Esophagus mucosa (tissue), 1 donor: ENCODE measurements at places on chromosomes 12 and 14. TPM values are rescaled to one million over a fixed set of nuclear protein-coding genes. Genes with fewer than 3 reads are reported as not detected.

SRSF9 gene
- total RNA-seq = 139 TPM

SLC17A8 gene
- total RNA-seq = not detected

BICD1 gene
- 4.7 TPM for total RNA-seq

GPR33 gene
- total RNA-seq = not detected

CD27 gene
- 0.40 TPM for total RNA-seq

USP5 gene
- 91.1 TPM for total RNA-seq

GRCh38 chr12:41336041-41336549 lies 148.0 kb downstream of the PDZRN4 start:
- no peak for ATAC-seq

DNA sequence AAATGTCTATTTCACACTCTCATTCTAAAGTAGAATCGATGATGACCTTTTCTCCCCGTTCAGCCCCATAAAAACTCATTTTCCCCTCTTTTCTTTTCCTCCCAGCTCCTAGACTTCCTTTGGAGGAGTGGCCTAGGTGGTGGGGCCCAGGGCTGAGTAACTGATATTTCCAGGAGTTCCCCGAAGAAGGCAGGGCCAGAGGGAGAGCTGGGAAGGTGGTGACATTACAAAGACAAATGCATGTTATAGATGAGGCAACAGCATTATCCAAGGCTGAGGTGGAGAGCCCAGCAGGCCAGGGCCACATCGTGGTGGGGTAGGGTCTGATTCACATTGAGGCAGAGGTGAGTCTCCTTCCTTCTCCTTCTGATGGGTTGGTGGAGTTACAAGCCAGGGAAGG lies 22.2 kb upstream of the HDAC7 start:
- no peak for ATAC-seq

GRCh38 chr12:97875064-97875463 lies 412.5 kb downstream of the RMST start:
- no peak for ATAC-seq

DNA sequence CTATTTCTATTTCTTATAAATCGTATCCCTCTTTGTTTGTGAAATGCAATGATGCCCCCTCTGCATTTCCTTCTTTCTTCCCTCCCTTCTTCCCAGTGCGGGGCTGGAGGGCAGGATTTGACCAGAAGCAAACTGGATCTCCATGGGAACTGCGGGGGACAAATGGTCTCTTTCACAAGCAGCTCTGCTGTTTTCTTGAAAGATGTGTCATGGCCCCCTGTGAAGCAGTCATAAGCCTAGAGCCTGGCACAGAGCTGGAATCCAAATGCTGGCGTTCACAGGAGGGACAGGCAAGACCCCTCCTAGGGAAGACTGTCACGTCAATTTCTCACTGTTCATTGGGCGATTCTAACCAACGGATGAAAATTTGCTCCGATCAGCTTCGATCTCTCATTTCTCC lies 203.5 kb upstream of the NOS1 start:
- ATAC-seq = no peak

GRCh38 chr12:113778432-113779132 lies 187.5 kb downstream of the RBM19 start:
- ATAC-seq = no peak

DNA sequence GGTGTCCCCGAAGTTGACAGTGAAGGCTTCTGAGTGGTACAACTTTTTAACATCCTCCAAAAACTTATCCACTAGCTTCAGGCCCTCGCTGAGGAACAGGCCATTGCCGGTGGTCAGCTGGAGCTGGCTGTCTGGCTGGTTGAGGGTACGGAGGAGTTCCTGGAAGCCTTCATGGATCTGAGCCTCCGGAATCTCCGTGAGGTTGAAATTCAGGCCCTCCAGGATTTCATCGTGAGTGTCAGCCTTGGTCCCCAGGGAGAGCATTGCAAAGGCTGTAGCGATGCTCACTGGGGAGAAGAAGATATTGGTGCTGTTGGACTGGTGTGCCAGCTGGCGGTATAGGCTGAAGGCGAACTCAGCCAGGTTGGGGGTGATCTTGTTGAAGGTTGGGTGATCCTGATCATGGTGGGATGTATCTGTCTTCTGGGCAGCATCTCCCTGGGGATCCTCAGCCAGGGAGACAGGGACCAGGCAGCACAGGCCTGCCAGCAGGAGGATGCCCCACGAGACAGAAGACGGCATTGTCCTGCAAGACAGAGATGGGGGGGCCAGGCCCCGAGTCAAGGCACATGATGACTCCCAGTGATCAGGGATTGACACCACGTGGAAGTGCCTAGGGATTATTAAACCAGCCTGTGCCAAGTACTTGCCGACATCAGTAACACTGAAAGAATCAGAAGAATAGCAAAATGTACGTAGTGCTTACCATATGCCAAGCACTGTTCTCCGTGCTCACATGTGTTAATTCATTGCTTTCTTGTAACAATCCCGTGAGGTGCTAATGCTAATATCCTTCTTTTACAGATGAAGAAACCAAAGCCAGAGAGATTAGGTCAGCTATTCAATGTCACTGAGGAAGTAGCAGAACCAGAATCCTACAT lies 5.4 kb downstream of the SERPINA1 start:
- no peak for ATAC-seq

GRCh38 chr12:102326982-102327381 lies 129.3 kb upstream of the PMCH start:
- no peak for ATAC-seq

DNA sequence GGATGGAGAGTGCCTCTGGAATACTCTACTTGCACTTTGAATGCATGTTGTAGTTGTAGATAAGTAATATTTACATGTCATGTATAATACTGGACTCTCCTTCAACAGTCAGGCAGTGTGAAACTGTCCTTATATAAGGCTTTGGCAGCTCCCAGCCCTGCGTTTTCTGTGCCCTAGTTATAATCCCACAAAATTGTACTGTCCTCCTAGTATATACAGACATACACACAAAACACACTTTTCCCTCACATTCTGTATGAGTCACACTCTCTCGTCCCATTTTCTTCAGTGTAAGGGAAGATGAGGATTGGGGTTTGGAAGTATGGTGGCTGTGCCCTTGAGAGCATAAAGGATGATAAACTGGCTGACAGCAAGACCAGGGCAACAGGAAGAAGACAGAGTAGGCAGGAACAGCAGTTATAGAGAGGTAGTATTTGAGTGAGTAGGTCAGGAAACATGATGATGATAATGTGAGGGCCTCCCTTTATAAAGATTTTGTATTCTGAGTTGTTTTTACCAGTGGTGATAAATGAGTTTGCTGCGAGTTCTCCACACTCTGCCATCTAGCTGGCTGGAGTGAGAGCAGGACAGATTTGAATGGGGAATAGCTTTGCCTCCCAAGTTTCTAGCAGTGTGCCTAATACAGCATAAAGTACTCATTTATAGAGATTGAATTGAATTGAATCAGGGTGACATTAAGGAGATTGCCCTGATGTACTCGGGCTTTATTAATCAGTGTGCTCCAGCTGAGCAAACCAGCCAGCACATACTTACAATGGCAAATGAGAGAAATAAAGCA lies 5.0 kb downstream of the CREBL2 start:
- ATAC-seq = no peak

DNA sequence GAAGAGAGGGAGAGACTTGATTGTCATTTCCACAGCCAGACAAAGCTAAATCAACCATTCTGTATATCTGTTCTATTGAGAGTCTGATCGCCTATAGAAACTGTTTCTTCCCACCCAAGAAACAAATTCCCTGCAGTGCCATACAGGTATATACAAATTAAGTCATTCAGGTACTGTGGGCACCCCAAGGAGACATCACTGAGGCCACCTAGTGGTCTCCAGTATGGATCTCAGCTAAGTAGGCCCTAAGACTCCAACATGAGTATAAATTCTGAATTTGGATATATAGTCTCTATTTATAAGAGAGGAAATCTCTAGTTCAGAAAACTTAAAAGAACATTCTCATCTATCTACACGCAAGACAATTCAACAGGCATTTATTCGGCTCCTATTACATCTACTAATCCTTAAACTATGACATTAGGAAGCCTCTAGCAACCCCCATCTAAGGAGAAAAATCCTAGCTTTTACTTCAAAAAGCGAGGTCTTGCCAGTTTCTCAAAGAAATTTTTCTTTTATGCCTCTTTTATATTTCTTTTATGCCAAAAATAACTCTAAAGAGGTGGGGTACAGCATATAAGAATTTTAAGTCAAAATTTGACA lies 62.6 kb downstream of the DCAF5 start:
- ATAC-seq = peak; percentile 76

DNA sequence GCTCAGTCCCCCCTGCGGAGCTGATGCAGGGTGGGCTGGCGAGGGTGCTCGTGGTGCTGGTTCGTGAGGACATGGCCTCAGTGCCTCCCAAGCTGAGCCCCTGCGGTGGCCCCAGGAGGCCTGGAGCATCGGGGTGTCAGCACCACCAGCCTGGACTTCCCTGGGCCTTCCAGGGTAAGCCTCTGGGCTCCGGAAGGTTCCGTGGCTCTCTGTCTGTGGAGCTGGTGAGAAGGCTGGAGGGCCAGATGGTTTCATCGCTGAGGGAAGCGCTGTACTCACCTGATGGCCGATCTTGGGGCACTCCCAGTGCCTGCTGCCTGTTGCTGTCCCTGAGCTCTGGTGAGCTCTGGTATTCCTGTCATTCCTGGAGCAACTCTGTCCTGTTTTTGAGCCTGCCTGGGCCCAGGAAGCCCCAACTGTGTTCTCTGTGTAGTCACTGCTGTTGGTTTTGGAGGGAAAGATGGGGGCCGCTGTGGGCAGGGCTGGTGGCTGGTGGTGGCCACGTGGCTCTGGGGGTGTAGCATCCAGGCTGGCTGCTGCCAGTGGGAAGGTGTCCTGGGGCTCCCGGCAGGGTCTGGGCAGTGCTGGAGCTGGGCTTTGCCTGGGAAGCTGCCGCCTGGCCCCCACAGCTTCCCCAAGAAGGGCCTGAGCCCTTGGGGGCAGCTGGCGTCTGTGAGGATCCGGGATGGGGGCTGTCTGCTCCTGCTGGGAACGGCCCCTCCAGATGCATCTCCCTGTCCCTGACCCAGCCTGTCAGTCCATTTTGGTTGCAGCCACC lies 18.3 kb downstream of the MTA1 start:
- no peak for ATAC-seq

DNA sequence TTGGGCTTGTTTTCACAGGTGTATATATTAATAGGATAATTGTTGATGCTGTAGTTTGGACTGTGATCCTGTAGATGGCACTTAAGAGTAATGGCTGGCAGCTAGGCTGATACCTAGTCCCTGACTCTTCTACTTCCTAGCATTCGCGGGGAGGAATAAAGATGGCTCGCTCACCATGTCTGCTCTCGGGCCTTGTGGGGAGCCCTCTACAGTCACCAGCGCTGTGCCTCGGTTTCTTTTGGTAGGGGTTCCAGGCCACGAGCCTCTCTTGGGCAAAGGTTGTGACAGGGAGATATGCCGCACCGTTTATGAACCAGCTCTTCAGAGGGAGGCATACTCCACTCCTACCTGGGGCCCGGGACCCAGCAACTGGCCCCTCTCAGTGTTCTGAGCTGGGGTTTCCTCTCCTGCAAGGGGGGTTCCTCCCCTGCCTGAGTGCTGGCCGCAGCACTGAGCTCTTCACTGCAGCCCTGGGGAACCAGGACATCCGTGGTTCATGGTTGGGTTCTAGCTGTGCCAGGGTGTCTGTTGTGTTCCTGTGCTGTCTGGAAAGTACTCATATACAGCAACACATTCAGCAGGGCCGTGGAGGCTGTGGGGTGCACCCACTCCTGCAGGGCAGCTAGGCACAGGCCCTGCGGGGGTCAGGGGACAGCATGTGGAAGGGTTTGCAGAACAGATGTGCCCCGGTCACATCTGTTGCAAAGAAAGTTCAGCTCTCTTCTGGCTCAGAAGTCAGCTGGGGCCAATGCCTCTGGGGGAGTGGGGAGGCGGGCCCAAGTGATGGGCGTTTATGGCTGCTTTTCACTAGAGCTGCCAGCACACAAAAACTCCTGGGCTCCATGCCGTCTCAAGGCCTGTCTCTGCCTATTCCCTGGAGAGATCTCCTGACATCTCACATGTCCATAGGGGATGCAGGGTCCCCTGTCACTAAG lies 147.9 kb downstream of the PPFIA2 start:
- ATAC-seq = no peak

GRCh38 chr14:104515059-104515810 lies 64.3 kb upstream of the C14orf180 start:
- no peak for ATAC-seq

- ATAC-seq = no peak
These were observed 1096.6 kb downstream of the BCL11B start for GRCh38 chr14:98175436-98175835.

DNA sequence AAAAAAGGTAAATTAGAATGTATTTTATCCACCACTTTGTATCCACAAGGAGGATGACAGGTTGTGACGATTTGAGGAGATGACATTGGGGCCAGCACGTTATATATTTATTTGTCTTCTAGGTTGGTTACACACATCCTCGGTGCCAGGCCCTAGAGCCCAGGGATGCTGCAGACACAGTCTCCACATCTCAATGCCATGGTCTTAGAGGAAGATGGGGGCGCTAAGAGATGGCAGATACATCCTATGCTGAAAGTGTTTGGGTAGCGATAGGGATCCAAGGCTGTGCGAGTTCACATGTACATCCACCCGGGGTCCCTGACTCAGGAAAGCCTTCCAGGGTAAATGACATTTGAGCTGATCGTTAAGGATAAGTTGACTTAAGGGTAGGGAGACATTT lies 193.1 kb upstream of the GSC start:
- ATAC-seq = no peak

DNA sequence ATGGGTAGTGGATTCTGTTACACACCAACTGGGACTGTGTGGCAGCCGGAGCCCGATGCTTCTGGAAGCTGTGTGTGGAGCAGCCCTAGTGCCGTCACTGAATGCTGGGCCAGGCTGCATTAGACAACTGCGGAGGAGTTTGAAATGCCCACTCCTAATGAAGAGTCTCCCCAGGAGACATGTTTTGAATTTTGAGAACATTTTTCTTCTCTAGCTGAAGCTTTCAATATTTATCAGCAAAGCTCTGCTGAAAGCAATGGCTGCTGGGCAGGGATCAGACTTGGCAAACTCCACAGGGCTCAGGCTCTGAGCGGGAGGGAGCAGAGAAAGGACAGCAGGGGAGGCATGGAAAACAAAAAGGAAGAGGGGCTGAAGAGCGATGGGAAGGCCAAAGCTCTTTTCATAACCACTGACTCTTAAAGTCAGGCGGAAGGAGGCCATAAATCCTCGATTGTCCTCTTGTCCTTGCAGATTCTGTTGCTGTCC lies 189.1 kb downstream of the MON2 start:
- ATAC-seq = no peak

DNA sequence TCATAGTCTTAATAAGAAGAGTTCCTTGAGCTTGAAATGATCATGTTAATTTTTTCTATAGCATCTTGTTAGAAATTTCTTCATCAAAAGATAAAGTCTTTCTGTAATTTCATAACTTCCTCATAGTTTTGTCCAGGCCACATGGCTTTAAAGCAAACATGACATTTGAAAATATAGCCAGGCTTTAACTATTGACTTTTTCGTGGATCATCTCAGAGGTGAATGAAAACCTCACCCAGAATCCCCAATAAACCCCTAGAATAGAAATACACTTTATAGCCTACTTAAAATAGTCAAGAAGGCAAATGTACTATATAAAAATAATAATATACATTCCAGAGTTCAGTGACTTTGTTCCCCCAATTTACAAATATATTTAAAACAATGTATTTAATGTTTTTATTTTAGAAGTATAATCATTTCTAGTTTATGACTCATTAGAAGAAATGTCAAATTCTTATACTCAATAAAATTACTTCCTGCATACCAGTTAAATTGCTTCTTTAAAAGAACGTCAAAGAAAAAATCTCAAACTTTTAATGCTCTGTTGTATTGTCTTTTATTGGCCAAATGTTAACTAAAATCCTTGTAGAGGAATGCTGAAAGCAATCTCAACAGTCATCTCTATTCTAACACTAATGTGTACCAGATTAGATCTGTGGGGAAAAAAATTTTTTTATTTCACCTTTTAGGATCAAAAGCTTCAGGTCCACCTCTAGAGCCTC lies 21.6 kb downstream of the EXOC5 start:
- no peak for ATAC-seq

GRCh38 chr12:11609045-11609444 lies 40.4 kb upstream of the ETV6 start:
- ATAC-seq = no peak
